ENCODE measurements at places on chromosomes 11 and 22. TPM values are rescaled to one million over a fixed set of nuclear protein-coding genes. Genes with fewer than 3 reads are reported as not detected.

- DNase-seq, result no peak
- H3K4me1 ChIP-seq, result peaks cover 38% of the 10 kb centered on the region
- no peak overlapping the region for H3K4me3 ChIP-seq
- H3K27me3 ChIP-seq, result no peaks in the 10 kb centered on the region
- no peaks in the 10 kb centered on the region for H3K36me3 ChIP-seq
Measured at GRCh38 chr11:96161307-96162089, 181.5 kb downstream of the MAML2 start.

DNA sequence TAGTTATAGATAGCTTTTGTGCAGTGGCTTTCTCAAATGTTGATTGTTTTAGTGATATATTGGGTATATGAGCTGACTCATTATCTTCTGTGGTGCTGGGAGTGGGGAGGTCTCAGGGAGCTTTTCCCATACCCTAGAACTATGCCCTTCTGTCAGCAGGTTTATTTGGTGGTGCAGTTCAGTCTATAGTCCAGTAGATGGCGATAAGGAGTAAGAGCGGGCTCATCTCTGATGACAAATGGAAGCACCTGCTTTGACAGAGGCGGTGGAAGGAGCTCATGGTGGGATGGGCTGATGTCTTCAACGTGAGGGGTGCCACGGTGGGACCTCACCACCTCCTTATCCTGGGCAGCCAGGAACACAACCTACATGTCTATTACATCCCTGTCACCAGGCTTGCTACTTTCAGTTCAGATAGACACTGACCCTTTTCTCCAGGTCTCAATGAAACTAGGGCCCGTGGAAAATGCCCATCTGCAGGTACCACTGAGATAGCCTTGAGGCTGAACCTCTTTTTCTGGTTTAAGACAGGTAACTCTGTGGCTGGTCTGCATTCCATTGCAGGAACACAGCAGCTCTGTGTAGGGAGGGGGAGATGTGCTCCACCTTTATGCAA lies 13.0 kb upstream of the OR6A2 start:
- H3K27me3 ChIP-seq, result no peaks in the 10 kb centered on the region
- no peak for DNase-seq
- no peak overlapping the region for H3K27ac ChIP-seq
- H3K4me3 ChIP-seq, result no peak overlapping the region

DNA sequence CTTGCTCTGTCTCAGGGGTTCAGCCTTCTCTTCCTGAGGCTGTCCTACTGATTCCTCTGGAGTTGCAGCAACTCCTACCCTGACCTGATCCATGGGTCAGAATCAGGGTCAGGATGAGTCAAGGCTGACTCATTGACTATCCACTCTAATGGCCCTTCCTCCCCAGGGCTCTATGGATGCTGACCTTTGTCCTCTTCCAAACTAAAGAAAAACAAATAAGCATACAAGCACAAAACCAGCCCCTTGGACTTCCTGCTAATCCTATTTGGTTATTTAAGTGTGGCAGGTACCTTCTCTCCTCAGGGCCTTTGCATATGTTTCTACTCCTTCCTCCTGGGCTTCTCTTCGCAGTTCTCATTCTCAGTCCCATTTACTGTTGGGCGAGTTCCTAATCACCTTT lies 204.5 kb upstream of the NAV2 start:
- DNase-seq, result no peak
- peaks cover 20% of the 10 kb centered on the region for H3K4me1 ChIP-seq
- H3K27ac ChIP-seq, result no peak overlapping the region
- no peak overlapping the region for H3K4me3 ChIP-seq
- H3K27me3 ChIP-seq, result no peaks in the 10 kb centered on the region

DNA sequence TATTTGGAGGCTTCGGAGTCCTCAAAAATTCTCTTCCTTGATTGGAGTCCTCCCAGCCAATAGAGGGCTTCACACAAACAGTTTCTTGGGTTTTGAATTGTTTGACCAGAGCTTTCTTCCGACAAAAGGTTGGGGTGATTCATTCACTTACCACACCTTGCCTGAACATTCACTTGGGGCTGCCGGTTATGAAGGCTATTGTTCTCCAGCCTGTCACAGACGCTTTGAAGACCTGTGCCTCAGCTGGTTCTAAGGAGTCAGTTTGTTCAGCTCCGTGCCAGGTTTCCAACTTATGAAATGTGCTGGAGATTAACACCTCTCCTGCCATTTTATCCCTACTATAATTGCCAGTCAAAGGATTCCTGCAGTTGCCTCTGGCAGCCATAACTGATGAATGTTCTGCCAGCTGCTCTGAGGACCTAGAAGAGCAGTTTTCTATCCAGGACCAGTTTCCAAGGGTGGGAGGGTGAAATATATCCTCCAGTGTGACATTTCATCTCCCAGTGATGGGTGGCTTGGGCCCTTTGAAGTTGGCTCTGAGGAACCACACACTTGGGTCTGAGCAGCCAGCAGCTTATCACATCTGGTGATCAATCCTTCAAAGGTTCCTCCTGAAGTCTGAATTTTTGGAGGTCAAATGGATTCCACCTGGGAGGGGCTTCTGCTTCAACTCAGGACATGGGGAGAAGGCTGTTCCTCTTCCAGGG lies 31.4 kb downstream of the LIMK2 start:
- no peak overlapping the region for H3K27ac ChIP-seq
- no peak overlapping the region for H3K4me3 ChIP-seq
- peaks cover 4% of the 10 kb centered on the region for H3K36me3 ChIP-seq
- no peak for DNase-seq
- H3K27me3 ChIP-seq, result no peaks in the 10 kb centered on the region

- no peak for DNase-seq
- H3K36me3 ChIP-seq, result no peaks in the 10 kb centered on the region
- no peak overlapping the region for H3K27ac ChIP-seq
- no peaks in the 10 kb centered on the region for H3K27me3 ChIP-seq
- no peaks in the 10 kb centered on the region for H3K4me1 ChIP-seq
- H3K4me3 ChIP-seq, result no peak overlapping the region
Measured at GRCh38 chr11:80168796-80169195, 728.0 kb upstream of the TENM4 start.

DNA sequence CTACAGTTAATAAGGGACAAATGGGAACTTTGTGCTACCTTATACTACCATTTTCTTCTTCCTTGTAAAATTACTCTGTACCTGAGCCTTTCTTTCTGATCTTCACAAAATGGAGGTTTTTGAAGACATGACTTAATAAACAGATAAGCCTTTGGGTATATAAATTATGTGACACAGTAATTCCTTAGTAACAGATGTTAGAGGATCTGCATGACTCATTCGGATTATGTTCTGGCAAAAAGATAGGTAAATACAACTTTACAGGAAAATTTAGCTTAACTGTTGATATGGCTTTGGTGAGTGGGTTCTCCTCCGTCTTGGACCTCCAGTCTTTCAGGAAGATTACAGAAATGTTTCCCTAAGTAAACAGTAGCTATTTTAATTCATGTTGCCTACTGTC lies 61.8 kb downstream of the BID start:
- no peaks in the 10 kb centered on the region for H3K36me3 ChIP-seq
- DNase-seq, result no peak
- H3K4me1 ChIP-seq, result peaks cover under 1% of the 10 kb centered on the region
- no peak overlapping the region for H3K4me3 ChIP-seq

- H3K27ac ChIP-seq, result no peak overlapping the region
- no peak for DNase-seq
- peaks cover 54% of the 10 kb centered on the region for H3K36me3 ChIP-seq
- peaks cover 5% of the 10 kb centered on the region for H3K4me1 ChIP-seq
Measured at GRCh38 chr11:113764527-113765219, 8.8 kb downstream of the ZW10 start.

GRCh38 chr22:38981005-38981991 lies 849 bp upstream of the APOBEC3B start:
- DNase-seq, result no peak
- no peaks in the 10 kb centered on the region for H3K27me3 ChIP-seq
- H3K4me3 ChIP-seq, result peak overlapping the region; percentile 43
- peak overlapping the region; percentile 46 for H3K27ac ChIP-seq
- H3K36me3 ChIP-seq, result no peaks in the 10 kb centered on the region

GRCh38 chr11:62504158-62504973 lies 42.2 kb downstream of the AHNAK start:
- H3K27me3 ChIP-seq, result no peaks in the 10 kb centered on the region
- H3K4me3 ChIP-seq, result no peak overlapping the region
- H3K36me3 ChIP-seq, result no peaks in the 10 kb centered on the region
- peaks cover 89% of the 10 kb centered on the region for H3K4me1 ChIP-seq

- no peak overlapping the region for H3K27ac ChIP-seq
- no peaks in the 10 kb centered on the region for H3K27me3 ChIP-seq
- no peaks in the 10 kb centered on the region for H3K4me1 ChIP-seq
- no peak overlapping the region for H3K4me3 ChIP-seq
Measured at GRCh38 chr11:16367252-16367651, 10.9 kb upstream of the SOX6 start.

DNA sequence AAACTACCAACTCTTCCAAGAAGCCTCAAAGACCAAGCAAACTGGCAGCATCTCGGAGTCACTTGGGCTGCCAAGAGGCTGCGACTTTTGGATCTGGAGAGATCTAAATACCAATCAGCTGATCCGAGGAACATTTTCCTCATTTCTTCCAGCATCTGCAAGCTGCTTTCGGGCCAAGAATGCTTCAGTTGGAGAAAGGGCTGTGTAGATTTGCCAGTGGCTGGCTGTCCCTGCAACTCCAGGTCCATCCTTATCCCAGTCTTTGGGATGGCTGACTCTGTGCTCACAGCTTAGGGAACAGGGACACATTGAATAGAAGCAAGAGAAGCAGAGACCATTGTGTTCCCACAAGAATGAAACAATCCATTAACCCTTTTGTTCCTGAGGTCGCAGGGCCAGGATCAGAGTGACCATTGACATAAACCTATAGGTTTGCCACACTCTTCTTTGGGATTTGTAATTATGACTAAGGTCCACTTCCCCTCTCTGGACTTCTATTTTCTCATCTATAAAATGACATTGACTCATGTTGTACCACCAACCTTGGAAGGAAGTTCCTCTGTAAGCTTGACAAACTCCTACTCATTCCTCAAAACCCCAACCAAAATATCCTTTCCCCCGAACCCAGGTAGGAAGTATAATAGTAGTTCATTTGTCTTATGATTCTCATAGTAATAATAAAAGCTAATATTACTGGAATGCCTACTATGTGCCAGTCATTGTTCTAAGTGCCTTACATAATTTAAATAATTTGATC lies 340.8 kb downstream of the MN1 start:
- no peaks in the 10 kb centered on the region for H3K4me1 ChIP-seq
- H3K4me3 ChIP-seq, result no peak overlapping the region
- H3K27me3 ChIP-seq, result peaks cover 1% of the 10 kb centered on the region
- H3K27ac ChIP-seq, result no peak overlapping the region
- DNase-seq, result no peak

DNA sequence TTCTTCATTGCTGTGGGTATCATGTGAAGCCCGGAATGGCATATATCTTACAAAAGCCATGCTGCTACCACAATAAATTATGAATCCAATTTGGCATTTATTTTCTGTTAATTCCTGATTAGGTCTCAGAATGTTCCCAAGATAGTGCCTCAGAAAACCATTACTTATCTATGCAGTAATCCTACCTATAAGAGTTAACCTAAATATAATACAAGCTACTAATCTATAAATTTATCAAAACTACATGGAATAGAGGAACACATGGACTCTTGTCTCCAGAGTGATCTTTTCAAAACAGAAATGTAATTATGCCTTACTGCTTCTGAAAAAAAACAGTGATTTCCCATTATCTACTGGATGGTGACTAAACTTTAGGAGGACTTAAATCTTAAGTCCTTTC lies 687.8 kb upstream of the ANO5 start:
- DNase-seq, result no peak
- H3K27ac ChIP-seq, result no peak overlapping the region
- no peaks in the 10 kb centered on the region for H3K36me3 ChIP-seq
- no peaks in the 10 kb centered on the region for H3K27me3 ChIP-seq
- no peak overlapping the region for H3K4me3 ChIP-seq

DNA sequence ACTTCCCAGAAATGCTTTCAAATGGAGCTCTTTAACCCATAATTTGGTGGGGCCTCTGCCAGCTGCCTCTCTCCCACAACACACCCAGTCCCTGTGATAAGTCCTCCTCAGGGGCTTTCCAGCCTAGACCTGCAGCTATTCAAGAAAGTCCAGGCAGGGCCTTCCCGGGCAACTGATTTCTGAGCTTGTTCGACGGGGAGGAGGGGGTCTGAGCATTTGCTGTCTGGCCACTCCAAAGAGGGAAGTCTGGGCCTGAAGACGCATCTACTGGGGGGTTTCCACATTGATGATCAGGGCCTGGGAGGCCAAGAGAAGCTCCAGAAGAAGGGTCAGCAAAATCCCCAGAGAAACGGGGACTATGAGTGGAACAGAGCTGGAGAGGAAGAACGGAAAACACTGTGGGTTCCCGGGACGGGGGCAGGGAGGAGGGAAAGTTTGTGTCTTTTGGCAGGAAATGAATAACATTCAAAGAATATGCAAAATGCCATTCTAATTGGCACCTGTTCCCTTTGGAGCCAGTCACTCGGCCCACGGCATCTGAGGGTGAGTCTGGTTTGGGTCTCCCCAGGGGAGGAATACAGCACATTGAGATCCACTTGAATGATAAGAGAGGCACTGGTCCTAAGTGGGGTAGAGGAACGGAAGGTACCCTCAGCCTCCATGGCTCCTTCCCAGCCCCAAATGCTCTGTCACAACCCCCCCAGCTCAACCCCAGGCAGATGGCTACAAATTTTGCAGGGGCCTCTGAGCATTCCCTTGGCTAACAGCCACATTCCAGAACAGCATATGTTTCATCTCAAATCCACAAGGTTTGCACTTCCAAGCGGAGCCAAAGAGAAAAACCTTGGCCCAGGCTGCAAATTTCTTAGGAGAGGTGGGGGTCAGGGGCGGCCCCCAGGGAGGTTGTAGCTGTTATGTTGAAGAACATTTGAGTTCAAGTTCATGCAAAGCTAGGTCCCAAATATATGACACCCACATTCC lies 72.0 kb downstream of the RPUSD4 start:
- no peaks in the 10 kb centered on the region for H3K36me3 ChIP-seq
- H3K27ac ChIP-seq, result peak overlapping the region; percentile 36
- H3K4me3 ChIP-seq, result no peak overlapping the region
- peaks cover 43% of the 10 kb centered on the region for H3K4me1 ChIP-seq

GRCh38 chr11:21640491-21640890 lies 552.4 kb upstream of the ANO5 start:
- no peaks in the 10 kb centered on the region for H3K27me3 ChIP-seq
- no peak overlapping the region for H3K27ac ChIP-seq
- no peak for DNase-seq
- no peaks in the 10 kb centered on the region for H3K4me1 ChIP-seq
- H3K36me3 ChIP-seq, result no peaks in the 10 kb centered on the region
- H3K4me3 ChIP-seq, result no peak overlapping the region

DNA sequence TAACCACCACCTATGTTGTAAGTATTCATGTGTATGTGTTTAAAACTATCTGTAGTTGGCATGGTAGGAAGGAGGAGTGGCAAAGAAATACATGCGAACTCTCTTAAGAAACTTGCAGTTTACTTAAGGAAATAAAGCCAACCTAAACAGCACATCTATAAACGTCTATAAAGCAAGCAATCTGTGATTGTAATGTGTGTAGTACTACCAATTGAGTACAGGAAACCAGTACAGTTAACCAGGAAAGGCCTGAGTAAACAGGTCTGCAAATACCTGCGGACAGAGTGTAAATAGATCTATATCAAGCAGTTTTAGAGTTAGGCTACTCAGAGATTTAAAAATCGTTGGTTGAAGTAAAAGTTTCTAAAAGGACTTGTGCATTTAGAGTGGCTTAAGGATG lies 59.5 kb upstream of the AMOTL1 start:
- H3K36me3 ChIP-seq, result no peaks in the 10 kb centered on the region
- H3K27me3 ChIP-seq, result no peaks in the 10 kb centered on the region
- no peaks in the 10 kb centered on the region for H3K4me1 ChIP-seq
- H3K4me3 ChIP-seq, result no peak overlapping the region

Gene SULT4A1
- not detected for total RNA-seq

Gene JAML
- 163 TPM for total RNA-seq

Gene SRSF8
- 42.9 TPM for total RNA-seq

Gene PRRG4
- total RNA-seq, result 12.0 TPM

Gene KLHL22
- 24.0 TPM for total RNA-seq

Gene ELF5
- total RNA-seq, result 20.2 TPM

Gene IGSF22
- 2.3 TPM for total RNA-seq

Gene TUB
- total RNA-seq, result 5.2 TPM

Gene IL18
- total RNA-seq, result 48.7 TPM

Measured in lower lobe of right lung (tissue), 2 donors.